ENCODE measurements at places on chromosomes 7 and 10.
A peak's percentile ranks its signal among the peaks of the same experiment; 100 is the strongest.

GRCh38 chr10:120586471-120586872 lies 129.4 kb downstream of the PLPP4 start:
- H3K36me3 ChIP-seq: no peaks in the 10 kb centered on the region
- no peak overlapping the region for H3K4me3 ChIP-seq
- no peak overlapping the region for H3K27ac ChIP-seq
- DNase-seq: no peak

GRCh38 chr7:26007510-26007909 lies 144.5 kb upstream of the NFE2L3 start:
- no peak overlapping the region for H3K27ac ChIP-seq
- no peaks in the 10 kb centered on the region for H3K36me3 ChIP-seq
- DNase-seq: no peak
- peaks cover 17% of the 10 kb centered on the region for H3K27me3 ChIP-seq
- no peaks in the 10 kb centered on the region for H3K4me1 ChIP-seq

DNA sequence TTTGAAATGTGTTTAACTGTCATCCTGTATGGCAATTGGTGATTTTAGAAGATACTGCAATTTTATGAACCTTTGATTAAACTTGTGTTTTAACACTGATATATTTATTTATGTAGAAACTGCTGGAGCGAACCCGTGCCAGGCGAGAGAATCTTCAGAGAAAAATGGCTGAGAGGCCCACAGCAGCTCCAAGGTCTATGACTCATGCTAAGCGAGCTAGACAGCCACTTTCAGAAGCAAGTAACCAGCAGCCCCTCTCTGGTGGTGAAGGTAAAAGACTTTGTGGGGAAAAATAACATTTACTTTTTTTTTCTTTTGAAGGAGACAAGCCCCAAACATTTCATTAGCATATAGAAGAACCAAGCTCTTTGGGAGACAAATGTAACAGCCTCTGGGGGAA lies 6.5 kb downstream of the ANLN start:
- H3K36me3 ChIP-seq: peaks cover 3% of the 10 kb centered on the region
- no peak overlapping the region for H3K4me3 ChIP-seq
- DNase-seq: no peak
- no peaks in the 10 kb centered on the region for H3K27me3 ChIP-seq
- H3K4me1 ChIP-seq: peaks cover 11% of the 10 kb centered on the region

- no peaks in the 10 kb centered on the region for H3K27me3 ChIP-seq
- no peaks in the 10 kb centered on the region for H3K36me3 ChIP-seq
- peaks cover 18% of the 10 kb centered on the region for H3K4me1 ChIP-seq
- no peak overlapping the region for H3K27ac ChIP-seq
- no peak for DNase-seq
Measured at GRCh38 chr7:36787933-36788378, 63.7 kb upstream of the AOAH start.

GRCh38 chr7:99194301-99194700 lies 13.6 kb downstream of the KPNA7 start:
- no peak for DNase-seq
- H3K36me3 ChIP-seq: no peaks in the 10 kb centered on the region
- no peaks in the 10 kb centered on the region for H3K4me1 ChIP-seq
- H3K27me3 ChIP-seq: no peaks in the 10 kb centered on the region

DNA sequence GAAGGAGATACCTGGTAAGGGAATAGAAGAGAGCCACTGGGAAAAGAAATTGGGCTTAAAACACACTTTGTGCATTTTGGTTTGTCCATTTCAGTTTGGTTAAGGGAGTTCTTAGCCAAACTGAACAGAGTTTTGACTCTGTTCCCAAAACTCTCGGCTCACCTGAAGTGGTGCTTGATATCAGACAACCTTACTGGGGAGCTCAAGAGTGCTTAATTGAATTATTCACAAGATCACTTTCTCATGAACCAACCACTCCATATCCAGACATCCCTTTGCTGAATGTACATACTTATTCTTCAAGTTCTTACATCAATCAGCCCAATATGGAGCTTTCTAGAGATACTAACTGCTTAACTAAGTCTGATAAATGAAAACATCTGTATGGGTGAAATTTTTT lies 413.1 kb downstream of the GRM8 start:
- no peaks in the 10 kb centered on the region for H3K27me3 ChIP-seq
- no peak for DNase-seq
- H3K27ac ChIP-seq: no peak overlapping the region
- H3K36me3 ChIP-seq: no peaks in the 10 kb centered on the region
- H3K4me3 ChIP-seq: no peak overlapping the region
- H3K4me1 ChIP-seq: no peaks in the 10 kb centered on the region

GRCh38 chr10:47300429-47300931 lies 483 bp downstream of the GDF10 start:
- no peak overlapping the region for H3K4me3 ChIP-seq
- peaks cover 63% of the 10 kb centered on the region for H3K27me3 ChIP-seq
- H3K27ac ChIP-seq: no peak overlapping the region
- no peaks in the 10 kb centered on the region for H3K36me3 ChIP-seq
- DNase-seq: no peak
- H3K4me1 ChIP-seq: peaks cover 8% of the 10 kb centered on the region

- peaks cover 24% of the 10 kb centered on the region for H3K27me3 ChIP-seq
- H3K4me1 ChIP-seq: no peaks in the 10 kb centered on the region
- no peak for DNase-seq
- no peak overlapping the region for H3K27ac ChIP-seq
- H3K4me3 ChIP-seq: no peak overlapping the region
- H3K36me3 ChIP-seq: no peaks in the 10 kb centered on the region
Measured at GRCh38 chr10:122116331-122116730, 127.4 kb downstream of the TACC2 start.

DNA sequence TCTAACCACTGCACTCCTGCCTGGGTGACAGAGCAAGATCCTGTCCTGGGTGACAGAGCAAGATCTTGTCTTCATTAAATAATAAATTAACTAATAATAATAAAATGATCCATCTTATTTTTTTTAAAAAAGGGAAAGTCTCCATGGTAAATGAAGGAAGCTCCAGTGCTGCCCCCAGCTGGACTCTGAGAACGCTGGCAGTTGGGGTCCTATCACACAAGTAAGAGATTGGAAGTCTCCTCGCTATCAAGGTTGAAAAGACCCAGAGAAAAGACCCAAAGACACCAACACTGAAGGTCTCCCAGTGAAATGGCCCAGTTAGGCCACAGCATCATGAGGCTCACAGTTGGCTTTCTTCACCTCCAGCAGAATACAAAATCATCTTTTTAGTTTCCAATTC lies 13.8 kb upstream of the C10orf67 start:
- no peak for DNase-seq
- no peaks in the 10 kb centered on the region for H3K27me3 ChIP-seq
- H3K4me1 ChIP-seq: no peaks in the 10 kb centered on the region

DNA sequence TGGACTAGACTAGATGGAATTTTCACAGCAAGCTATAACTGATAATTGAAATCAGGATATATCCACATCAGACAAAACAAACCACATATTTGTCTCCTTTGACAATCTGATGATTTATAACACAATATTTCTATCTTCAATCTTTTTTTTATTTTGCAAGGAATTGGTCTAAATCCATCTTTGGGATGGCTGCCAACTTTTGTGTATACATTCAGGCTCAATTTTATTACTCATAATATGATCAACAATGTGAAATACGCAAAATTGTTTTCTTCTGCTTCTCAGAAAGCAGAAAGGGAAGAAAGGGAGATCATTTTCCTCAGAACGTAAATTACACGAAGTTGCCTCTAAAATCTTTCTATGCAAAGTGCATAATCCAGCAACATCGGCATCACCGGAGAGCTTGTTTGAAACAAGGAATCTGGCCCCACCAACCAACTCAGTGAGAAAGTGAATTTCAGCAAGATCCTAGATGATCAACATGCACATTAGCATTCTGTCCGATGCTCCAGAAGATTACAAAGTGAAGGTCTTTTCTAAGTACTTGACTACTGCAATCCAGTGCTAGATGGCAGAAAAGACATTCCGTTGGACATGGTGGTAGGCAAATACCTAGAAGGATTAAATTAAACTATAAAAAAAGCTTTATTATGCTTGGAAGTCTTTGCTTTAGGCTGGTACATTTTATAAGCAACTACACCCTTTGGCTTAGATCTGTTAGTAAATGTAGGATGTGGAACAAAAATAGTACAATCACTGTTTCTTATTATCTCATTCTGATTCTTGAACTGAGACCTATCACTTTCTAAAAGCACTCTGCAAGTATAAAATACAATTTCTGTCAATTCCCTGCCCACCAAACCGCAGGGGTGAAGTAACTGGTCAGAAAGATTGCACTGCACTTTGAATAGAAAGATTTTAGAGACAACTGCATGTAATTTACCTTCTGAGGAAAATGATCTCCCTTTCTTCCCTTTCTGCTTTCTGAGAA lies 126.4 kb upstream of the RSU1 start:
- no peaks in the 10 kb centered on the region for H3K36me3 ChIP-seq
- H3K4me3 ChIP-seq: no peak overlapping the region

- no peak overlapping the region for H3K27ac ChIP-seq
- no peaks in the 10 kb centered on the region for H3K27me3 ChIP-seq
- no peaks in the 10 kb centered on the region for H3K4me1 ChIP-seq
- H3K36me3 ChIP-seq: no peaks in the 10 kb centered on the region
- no peak overlapping the region for H3K4me3 ChIP-seq
- no peak for DNase-seq
Measured at GRCh38 chr7:81170291-81170690, 251.4 kb upstream of the SEMA3C start.

GRCh38 chr7:12926206-12926605 lies 238.8 kb downstream of the ARL4A start:
- H3K4me3 ChIP-seq: no peak overlapping the region
- DNase-seq: no peak
- H3K36me3 ChIP-seq: no peaks in the 10 kb centered on the region
- H3K27me3 ChIP-seq: no peaks in the 10 kb centered on the region
- H3K27ac ChIP-seq: no peak overlapping the region

GRCh38 chr7:102883098-102883860 lies 29.5 kb upstream of the LRRC17 start:
- H3K4me3 ChIP-seq: no peak overlapping the region
- DNase-seq: peak; percentile 39
- H3K27ac ChIP-seq: no peak overlapping the region
- peaks cover 30% of the 10 kb centered on the region for H3K4me1 ChIP-seq
- H3K36me3 ChIP-seq: no peaks in the 10 kb centered on the region
- no peaks in the 10 kb centered on the region for H3K27me3 ChIP-seq

- H3K27me3 ChIP-seq: no peaks in the 10 kb centered on the region
- H3K4me1 ChIP-seq: no peaks in the 10 kb centered on the region
- no peaks in the 10 kb centered on the region for H3K36me3 ChIP-seq
- H3K27ac ChIP-seq: no peak overlapping the region
Measured at GRCh38 chr7:47039089-47039648, 542.7 kb downstream of the TNS3 start.

GRCh38 chr7:136883046-136883445 lies 14.6 kb downstream of the CHRM2 start:
- no peaks in the 10 kb centered on the region for H3K36me3 ChIP-seq
- H3K27me3 ChIP-seq: no peaks in the 10 kb centered on the region
- DNase-seq: no peak

- H3K27me3 ChIP-seq: peaks cover 3% of the 10 kb centered on the region
- no peaks in the 10 kb centered on the region for H3K4me1 ChIP-seq
- no peak for DNase-seq
- no peak overlapping the region for H3K4me3 ChIP-seq
- H3K36me3 ChIP-seq: no peaks in the 10 kb centered on the region
- H3K27ac ChIP-seq: no peak overlapping the region
Measured at GRCh38 chr7:90520484-90520883, 51.0 kb downstream of the PTTG1IP2 start.

GRCh38 chr10:13102002-13102794 lies 2.2 kb downstream of the OPTN start:
- peaks cover 11% of the 10 kb centered on the region for H3K4me1 ChIP-seq
- H3K27ac ChIP-seq: no peak overlapping the region

GRCh38 chr7:35593899-35594298 lies 101.0 kb downstream of the HERPUD2 start:
- peaks cover 5% of the 10 kb centered on the region for H3K4me1 ChIP-seq
- DNase-seq: no peak
- H3K27me3 ChIP-seq: no peaks in the 10 kb centered on the region
- no peaks in the 10 kb centered on the region for H3K36me3 ChIP-seq
- no peak overlapping the region for H3K27ac ChIP-seq

DNA sequence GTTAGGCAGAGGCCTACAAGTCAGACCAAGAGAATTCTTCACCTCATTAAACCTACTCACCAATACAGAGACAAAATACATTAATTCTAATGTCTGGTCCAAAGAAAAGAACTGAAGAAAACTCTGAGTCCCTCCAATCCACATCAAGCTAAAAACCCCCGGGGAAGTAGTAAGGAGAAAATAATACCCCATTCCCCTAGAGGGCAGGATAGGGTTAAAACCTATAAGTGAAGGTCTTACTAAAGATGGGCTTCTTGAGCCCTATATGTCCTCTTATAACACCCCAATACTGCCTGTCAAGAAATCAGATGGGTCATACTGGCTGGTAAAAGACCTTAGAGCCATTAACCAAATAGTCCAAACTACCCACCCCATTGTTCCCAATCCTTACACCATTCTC lies 141.3 kb upstream of the TMEM106B start:
- no peak overlapping the region for H3K27ac ChIP-seq
- H3K4me3 ChIP-seq: no peak overlapping the region
- H3K36me3 ChIP-seq: no peaks in the 10 kb centered on the region
- H3K4me1 ChIP-seq: no peaks in the 10 kb centered on the region
- DNase-seq: no peak
- no peaks in the 10 kb centered on the region for H3K27me3 ChIP-seq

DNA sequence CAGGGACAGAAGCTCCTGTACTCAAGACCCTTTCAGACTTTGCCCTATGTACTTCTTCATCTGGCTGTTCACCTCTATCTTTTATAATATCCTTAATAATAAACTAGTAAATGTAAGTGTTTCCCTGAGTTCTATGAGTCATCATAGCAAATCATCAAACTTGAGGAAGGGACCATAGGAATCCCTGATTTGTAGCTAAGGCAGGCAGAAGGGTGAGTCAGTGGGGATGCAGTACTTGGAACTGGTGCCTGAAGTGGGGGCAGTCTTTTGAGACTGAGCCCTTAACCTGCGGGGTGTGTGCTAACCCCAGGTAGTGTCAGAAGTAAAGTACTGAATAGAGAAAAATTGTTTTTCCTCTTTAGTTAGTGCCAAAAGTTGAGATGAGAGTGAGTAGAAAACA lies 6.2 kb upstream of the TMEM243 start:
- H3K27me3 ChIP-seq: peaks cover 27% of the 10 kb centered on the region
- DNase-seq: no peak
- H3K4me3 ChIP-seq: no peak overlapping the region
- peaks cover 3% of the 10 kb centered on the region for H3K4me1 ChIP-seq

DNA sequence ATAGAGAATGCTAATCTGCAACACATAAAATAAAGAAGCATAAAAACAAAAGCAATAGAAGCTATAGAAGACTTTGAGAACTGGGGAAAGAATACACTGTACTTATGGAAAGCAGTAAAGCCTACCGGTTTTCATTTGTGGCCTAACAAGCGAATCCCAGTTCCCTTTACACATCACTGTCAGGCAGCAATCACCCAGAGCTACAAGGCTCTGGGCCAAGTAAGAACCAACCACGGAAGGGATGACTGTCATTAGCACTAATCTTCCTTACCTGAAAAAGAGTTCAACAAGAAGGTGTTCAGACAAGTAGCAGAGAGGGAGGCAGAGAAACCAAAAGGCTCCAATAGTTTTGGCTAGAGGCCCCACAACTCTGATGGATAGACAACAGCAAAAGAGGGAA lies 15.0 kb downstream of the CCDC6 start:
- H3K4me3 ChIP-seq: no peak overlapping the region
- peaks cover 4% of the 10 kb centered on the region for H3K36me3 ChIP-seq
- H3K27ac ChIP-seq: peak overlapping the region; percentile 85
- peaks cover 64% of the 10 kb centered on the region for H3K4me1 ChIP-seq

- DNase-seq: no peak
- H3K4me1 ChIP-seq: no peaks in the 10 kb centered on the region
- H3K27ac ChIP-seq: no peak overlapping the region
- H3K27me3 ChIP-seq: peaks cover 7% of the 10 kb centered on the region
- no peak overlapping the region for H3K4me3 ChIP-seq
Measured at GRCh38 chr10:15436696-15437095, 65.6 kb upstream of the FAM171A1 start.

Measured in CD14-positive monocyte (primary cell).